ENCODE measurements at places on chromosomes 5 and 9.

- no peak for DNase-seq
Observed at GRCh38 chr5:109645707-109646192, 44.0 kb upstream of the MAN2A1 start.

- DNase-seq = no peak
Observed at GRCh38 chr9:133803028-133803585, 65.0 kb upstream of the SARDH start.

DNA sequence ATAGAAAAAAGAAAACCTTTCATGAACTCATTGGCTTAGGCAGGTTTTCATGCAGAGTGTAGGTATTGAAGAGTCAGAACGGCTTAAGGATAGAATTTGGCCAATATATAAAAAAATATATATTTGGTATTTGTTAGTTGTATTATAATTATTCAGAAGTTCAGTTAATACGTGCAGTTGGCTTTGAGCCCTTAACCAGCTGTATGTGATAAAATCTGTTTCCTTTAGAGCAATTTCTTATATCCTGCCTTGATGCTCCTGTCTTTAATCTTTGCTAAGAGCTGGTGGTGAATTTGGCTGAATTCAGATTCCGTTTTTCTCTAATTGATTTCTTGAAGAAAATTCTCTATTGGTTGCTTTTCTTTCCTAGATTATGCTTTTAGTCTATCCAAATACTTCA lies 3.7 kb downstream of the ANXA1 start:
- DNase-seq = no peak

DNA sequence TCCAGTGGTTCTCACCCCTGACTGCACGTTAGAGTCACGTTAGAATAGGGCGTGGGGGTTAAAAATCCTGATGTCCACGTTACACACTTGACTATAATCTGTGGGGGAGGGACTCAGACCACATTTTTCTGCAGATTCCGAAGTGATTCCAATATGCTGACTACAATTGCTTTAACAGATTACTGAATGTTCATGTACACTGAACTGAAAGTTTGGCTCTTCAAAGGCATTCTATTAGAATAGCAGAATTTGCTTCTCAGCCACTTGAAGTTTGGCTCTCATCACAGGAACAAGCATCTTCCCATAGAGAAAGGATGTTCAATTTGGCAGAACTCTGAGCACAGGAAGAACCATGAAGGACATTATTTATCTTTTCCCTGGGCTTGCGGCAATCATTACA lies 84.5 kb downstream of the HAPLN1 start:
- DNase-seq = no peak

DNA sequence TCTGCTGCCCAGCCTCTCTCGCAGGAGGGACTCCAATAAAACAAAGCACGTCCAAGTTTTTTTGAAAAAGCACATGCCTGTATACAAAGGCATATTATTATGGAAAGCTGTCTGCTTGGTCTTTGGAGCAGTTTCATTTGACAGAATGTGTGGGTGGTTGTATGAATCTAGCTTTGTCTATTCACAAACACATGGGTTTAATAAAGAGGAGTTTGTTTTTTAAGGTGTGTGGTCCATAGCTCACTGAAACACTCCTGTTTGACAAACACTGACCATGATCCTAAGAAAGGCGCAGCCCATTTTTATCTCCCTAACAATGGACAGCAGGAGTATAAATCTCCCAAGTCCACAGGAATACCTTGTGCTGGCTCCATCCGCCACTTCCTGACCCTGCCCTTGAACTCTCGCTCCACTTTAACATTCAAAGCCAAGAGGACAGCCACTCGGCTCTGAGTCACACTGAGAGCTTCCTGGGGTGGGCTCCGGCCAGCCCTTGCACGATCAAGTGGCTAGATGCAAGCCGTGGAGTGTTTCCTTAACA lies 371.9 kb downstream of the EBF1 start:
- no peak for DNase-seq

- no peak for DNase-seq
Observed at GRCh38 chr5:164175083-164175482, 669.7 kb downstream of the MAT2B start.

- DNase-seq = no peak
Observed at GRCh38 chr5:109063223-109063622, 315.5 kb downstream of the FER start.

- peak; percentile 54 for DNase-seq
Observed at GRCh38 chr9:105385381-105385985, 62.4 kb upstream of the FSD1L start.

DNA sequence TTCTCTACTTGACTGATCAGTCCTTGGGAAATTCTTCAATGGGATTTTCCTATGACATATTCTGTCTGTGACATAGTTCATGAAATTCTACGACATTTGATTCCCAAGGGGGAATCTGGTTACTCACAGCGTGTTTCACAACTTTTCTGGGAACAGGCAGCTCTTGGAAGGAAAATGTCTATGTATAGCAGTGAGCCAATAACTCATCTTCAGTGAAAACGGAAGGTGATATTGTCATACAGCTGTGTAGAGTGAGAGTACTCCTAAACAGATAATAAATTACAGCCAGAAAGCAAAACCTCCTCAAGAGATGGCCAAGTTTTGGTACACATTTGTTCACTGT lies 91.4 kb downstream of the C9orf152 start:
- no peak for DNase-seq

GRCh38 chr5:134493461-134494055 lies 31.9 kb upstream of the JADE2 start:
- DNase-seq = no peak

DNA sequence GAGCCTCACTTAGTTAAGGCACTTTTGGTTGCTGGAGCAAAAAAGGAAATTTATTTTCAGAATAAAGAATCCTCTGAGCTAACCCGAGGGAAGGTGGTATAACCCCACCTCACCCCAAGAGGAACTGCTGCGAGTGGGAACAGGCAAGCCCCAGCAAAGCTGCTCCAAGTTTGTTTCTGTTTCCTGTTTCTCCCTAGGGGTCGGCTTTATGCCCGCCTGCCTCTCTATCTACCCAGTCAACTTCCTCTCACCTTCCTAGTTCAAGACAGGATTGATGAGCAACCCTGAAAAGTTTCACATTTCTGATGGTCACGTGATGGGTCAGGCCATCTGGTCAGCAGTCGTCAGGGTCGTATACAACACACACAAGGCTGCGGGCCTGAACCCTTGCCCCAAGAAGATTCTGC lies 31.1 kb downstream of the TRIO start:
- no peak for DNase-seq

GRCh38 chr5:37704406-37704805 lies 135.4 kb downstream of the GDNF start:
- DNase-seq = no peak

GRCh38 chr5:78041805-78042204 lies 252.7 kb downstream of the AP3B1 start:
- DNase-seq = no peak

Measured in T47D (cell line).